ENCODE measurements at places on chromosomes 5 and 9. TPM values are rescaled to one million over a fixed set of nuclear protein-coding genes. Genes with fewer than 3 reads are reported as not detected.

Gene SMIM23
- not detected for total RNA-seq

GRCh38 chr5:177370488-177371119 is 12.9 kb downstream of the RGS14 start:
- DNase-seq: peak; percentile 87

DNA sequence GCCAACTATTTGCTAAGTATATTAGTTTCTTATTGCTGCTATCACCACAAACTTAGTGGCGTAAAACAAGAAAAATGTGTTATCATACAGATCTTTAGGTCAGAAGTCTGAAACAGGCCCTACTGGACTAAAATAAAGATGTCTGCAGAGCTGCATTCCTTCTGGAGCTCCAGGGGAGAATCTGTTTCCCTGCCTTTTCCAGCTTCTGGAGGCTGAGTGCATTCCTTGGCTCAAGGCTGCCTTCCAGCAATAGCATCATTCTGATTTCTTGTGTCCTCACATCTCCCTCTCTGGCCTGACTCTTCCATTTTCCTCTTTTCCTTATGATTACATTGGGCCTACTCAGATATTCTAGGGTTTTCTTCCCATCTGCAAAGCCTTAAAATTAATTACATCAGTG is 15.9 kb downstream of the MAN2A1 start:
- DNase-seq: no peak

GRCh38 chr9:125558453-125559092 is 148.4 kb downstream of the MAPKAP1 start:
- no peak for DNase-seq

DNA sequence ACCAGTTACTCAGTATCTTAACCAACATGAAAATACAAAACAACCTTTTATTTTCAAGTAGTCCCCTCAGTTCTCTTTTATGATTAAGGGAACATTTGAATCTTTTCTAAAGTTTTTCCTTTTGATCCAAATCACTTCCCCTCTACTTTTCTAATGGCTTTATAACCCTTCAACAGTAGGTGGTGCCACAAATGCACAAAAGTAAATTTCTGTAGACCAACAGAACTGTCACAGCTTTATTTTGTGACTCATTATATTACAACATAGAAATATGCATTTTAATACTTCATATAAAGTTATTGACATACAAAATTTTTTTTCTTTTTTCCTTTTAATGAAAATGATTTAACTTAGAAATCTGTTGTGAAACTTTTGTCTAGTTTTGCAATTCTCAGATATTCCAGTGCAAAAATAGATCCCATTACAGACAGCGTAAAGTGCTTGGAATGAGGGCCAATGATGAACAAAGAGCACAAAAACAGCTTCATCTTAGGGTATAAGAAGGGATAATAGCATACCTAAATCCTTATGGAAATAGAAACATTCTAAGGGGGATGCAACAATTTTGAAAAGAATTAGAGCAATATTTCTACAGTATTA is 17.0 kb downstream of the NIPSNAP3B start:
- DNase-seq: no peak

Gene PTGDS
- 225 TPM for total RNA-seq

Gene SPATA31E1
- not detected for total RNA-seq

Gene FBP2
- total RNA-seq: not detected

Gene AUH
- total RNA-seq: 17.3 TPM

GRCh38 chr9:85136987-85137386 is 467.5 kb downstream of the NTRK2 start:
- no peak for DNase-seq

GRCh38 chr9:130172161-130172857 is at the start of gene NCS1:
TSS of gene NCS1 (plus strand) at chr9:130172404. CDS start at chr9:130172664, 260 bp downstream.
- DNase-seq: peak; percentile 75

Gene LECT2
- total RNA-seq: not detected

DNA sequence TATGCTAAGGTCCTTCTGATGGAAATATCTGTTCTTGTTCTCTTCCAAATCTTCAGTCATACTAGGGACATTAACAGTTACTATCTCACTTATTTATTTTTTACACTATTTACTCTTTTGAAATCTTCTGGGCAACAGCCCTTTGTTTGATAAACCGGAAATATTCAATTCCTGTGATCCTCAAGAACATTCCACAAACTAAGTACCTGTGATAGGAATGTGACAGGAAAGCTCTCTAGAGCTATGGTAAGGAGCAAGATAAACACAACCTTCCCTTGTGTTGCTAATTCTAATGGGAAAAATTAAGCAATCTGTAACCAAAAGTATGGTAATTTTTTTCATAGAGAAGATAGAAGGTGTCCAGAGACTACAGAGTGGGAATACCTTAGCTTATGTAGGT is 22.0 kb upstream of the ANKRD34B start:
- no peak for DNase-seq

DNA sequence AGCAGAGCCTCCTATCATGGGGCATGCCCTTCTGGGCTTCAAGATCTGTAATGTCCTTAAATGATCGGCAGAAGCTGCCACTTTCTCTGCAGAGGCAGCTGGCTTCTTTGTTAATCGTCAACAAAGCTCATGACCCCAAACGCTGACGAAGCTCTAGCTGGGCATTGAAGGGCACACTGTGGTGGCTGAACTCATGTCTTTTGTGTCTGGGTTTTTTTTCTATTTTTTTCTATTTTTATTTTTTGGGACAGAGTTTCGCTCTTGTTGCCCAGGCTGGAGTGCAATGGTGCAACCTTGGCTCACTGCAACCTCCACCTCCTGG is 65.2 kb upstream of the ASS1 start:
- no peak for DNase-seq

- no peak for DNase-seq
Observed at GRCh38 chr5:113367586-113367985, 67.2 kb downstream of the TSSK1B start.

DNA sequence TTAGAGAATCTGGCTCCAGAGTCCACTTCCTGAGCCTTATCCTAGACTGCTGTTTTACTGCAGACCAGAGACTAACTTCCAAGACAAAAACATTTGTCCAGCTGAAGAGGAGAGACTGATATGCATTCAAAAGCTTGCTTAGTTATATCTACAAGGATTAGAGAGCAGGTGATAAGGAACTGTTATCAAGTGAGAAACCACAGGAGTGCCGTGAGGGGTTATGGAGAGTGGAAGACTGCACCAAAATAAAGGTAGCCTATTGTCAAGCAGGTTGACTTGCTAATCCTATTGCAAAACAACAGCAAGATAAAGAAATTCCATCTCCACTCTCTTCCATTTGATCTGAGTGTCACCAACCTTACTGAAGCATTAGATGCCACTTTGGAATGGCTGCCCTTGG is 139.1 kb downstream of the SCAMP1 start:
- DNase-seq: no peak

DNA sequence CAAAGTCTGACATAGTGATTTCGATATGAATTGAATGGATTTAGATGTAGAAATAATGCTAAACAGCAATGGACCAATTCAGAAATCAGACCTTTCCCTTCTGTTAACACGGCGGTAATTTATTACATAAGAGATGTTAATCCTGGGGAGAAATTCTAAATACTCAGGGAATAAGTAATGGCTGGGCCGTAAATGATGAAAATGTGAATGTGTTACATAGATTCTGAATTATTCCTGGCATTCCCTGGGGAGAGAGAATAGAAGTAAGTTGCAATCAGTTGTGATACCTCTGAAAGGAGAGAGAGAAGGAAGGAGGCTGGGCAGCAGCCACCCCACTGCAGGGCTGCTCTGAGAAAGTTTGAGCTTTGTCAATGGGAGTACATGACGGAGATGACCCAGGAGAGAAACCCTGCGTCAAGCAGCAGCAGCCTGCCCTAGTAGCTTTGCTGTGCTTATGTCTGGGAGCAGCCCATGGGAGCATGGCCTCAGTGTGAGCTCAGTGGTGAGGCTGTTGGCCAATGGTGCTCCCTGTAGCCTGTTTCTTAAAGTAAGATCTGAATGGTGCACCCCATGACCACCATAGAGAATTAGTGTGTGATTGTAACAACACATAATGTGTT is 420.1 kb downstream of the MTRR start:
- no peak for DNase-seq

Data from lower lobe of right lung (tissue), 2 donors.